ENCODE measurements at places on chromosomes 3 and 15.

DNA sequence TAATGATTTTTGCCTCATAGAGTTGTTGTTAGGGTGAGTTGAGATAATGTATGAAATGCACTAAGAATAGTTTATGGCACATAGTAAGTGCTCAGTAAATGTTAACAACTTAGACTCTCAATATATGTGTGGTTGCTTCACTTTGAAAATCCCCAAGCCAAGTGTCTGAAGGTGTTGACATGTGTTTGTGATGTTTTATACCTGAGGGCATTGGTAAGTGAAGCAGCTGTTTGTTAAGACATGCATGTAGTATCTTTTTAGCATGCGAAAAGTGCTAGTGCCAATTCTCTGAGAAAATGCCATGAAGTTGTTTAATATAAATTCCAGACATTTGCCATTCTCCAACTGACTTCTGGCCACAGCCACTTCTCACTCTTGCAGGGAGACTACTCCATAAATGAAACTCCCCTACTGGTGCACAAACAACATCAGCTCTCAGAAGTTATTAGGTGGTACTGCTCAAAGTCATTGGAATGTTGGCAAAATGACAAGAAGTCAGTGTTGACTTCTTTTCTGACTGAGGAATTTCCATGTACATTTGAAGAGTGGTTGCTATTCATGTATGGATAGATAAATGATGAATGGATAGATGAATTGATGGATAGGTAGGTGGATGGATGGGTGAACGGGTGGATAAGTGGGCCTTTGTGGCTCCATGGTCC is 103.6 kb upstream of the NUDT16 start:
- DNase-seq: no peak

DNA sequence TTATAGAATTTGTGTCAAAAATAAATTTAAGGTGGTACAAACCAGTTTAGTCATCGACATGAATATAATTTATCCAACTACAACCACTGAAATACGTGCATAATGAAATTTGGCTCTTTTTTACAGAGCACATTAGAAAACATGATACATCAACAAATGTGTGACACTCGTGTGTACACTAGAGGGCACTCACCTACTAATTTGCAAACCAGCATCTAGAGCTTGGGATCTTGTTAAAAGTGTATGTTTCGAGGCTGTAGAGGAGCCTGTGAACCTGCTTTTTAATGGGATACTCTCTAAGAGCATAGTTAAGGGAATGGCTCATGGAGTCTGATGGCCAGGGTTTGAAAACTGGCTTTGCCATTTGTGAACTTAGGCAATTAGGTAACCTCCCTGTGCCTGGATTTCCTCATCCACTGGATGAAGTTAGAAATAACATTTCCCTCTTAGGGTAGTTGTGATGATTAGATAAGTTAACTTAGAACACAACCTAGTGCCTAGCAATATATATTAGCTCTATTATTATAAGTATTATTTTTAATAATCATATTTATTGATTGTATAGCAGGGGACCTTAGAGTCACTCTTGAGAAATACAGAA is 8.8 kb upstream of the CPOX start:
- peak; percentile 34 for DNase-seq

- DNase-seq: no peak
These were observed 514.5 kb downstream of the ROBO1 start for GRCh38 chr3:79253271-79253670.

GRCh38 chr15:42371096-42371495 is 11.8 kb downstream of the CAPN3 start:
- DNase-seq: no peak

- peak; percentile 15 for DNase-seq
These were observed 184.5 kb downstream of the FEZF2 start for GRCh38 chr3:62188681-62189375.

DNA sequence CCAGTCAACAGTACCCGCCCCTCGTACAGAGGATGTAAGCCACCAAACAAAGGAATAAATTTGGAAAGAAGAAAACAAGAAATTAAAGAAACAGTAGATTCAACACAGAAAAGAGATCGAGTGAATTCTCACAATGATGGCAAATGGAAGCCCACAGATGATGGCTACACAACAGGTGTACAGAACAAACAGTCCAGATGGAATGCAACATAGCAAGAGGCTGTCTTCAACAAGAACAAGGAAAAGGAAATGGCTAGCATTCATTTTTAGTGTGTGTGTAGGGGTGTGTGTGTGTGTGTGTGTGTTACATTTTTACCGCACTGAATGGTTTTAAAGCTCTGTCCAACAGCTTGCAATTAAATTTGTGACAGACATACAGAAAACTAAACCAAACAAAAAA is 12.9 kb downstream of the NEDD4 start:
- no peak for DNase-seq
